Hematopoietic multipotent progenitor cell treated with erythropoietin and hydrocortisone succinate and interleukin-3 and kit ligand, for 17 days (in vitro differentiated cells): ENCODE measurements at places on chromosomes 2 and 18.

DNA sequence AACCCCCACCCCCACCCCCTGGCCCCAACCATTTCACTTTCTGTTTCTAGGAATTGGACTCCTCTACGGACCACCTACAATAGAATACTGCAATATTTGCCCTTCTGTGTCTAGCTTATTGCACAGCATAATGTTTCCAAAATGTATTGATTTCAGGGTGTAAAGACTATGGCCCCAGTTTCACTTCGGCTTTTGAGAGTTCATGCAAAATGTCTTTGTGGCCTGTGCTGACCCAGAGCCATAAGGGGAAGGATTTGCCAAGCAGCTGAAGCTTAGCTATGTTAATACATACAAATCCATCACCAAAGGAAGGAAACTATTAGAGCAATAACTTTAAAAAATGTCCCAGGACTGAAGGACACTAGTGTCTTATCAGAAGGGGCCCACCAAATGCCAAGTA lies 11.2 kb upstream of the ATP9B start:
- DNase-seq: no peak

GRCh38 chr2:69997015-69997830 lies 35.8 kb upstream of the ASPRV1 start:
- DNase-seq: peak; percentile 84

DNA sequence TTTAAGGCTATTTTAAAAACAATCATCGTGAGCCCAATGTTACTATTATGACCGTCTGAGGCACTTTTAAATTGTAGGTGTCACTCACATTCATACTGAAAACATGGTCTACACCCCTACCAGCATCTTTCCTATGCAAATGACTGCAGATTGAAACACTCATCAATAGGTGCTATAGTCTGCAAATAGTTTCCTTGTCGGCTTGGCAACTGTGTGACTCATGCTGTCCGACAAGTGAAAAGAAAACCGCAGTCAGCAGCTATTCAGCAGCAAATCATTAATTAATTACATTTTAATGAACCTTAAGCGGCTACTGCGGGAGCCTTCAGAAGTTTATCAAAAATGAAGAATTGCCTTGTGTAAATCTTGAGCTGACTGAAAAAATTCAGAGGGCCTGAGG lies 134.4 kb downstream of the FIGN start:
- no peak for DNase-seq

- DNase-seq: no peak
Observed at GRCh38 chr2:134217351-134217750, 36.5 kb upstream of the MGAT5 start.

DNA sequence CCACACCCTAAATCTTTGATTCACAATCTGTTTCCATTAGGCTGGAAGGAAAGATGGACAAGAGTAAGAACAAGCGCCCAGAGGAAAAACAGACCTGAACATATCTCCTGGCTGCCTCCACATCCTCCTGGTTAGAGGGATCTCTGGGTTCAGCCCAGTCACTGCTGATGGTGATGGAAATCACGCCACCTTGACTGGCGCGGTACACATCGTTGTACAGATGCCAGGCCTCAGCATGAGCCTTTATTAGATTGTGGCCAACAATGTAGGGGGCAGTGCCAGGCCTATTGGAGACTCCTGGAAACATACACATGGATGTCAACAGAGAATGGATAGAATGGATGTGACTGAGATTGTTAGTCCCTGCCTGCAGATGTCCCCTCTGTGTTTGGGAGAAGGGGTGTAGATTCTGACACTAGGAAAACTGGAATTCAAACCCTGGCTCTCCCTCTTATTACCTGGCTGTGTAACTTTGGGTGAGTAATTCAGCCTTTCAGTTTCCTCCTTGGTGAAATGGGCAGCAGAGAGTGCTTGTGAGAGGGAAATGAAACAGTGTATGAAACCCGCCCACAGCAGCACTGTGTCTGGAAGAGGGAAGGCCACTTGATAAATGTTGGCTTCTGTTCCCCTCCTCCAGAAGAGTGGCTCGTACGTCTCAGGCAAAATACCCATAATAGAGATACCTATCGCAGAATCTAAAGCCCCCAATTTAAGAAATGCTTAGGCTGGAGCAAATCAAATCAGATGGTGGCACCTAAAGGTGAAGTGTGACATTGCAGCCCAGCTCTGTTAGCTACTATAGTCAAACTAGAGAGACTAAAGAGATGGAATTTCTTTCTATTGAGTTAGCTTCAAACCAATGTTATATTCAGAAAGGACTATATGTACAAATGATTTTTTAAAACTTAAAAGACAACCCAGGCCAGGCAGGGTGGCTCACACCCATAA lies 36.2 kb downstream of the LCT start:
- DNase-seq: no peak

DNA sequence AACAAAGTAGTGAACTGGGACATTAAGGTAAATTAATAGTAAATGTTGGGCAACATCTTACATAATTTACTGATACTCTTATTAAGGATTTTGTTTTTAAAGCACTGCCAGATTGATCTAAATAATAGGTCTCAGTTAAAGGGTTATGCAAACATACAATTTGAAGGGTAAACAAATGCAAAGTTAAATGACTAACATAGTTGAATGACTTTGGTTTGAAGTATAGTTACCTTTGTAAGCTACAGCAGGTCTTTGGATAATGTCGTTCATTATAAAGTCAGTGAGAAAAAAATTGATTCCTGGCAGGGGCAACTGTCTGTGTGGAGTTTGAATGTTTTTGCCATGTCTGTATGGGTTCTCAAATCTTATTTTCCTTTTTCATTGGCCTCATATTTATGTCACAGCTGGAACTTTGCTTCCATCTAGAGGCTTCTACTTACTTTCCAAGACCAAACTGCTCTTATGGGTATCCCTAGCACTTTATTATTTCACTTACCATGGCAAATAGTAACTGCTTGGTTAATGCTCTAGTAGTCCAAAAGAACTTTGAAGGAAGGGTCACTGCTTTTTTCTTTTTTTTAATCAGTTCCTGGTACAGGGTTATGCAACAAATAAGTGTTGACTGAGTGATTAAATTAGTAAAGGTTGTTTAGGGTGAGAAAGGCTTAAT lies 107.8 kb downstream of the NBEAL1 start:
- DNase-seq: no peak

DNA sequence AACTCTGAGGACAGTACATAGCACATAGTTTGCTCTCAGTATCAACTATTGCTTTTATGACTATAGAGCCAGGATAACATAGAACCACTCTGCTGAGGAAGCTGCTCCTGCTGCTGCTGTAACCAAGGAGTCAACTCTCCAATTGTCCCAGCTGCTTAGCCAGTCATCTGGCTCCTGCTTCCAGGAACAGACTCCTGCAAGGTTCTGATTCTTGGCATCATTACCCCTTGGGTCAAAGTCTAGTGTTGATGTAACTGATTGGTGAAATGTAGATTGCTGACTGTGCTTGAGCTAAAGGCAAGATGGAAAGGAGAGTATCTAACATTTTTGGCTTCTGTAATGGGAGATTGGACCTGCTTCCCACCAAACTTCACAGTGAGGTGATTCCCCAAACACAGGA lies 261.9 kb upstream of the FSHR start:
- no peak for DNase-seq

GRCh38 chr2:159126432-159127022 lies 158.1 kb downstream of the TANC1 start:
- DNase-seq: no peak

DNA sequence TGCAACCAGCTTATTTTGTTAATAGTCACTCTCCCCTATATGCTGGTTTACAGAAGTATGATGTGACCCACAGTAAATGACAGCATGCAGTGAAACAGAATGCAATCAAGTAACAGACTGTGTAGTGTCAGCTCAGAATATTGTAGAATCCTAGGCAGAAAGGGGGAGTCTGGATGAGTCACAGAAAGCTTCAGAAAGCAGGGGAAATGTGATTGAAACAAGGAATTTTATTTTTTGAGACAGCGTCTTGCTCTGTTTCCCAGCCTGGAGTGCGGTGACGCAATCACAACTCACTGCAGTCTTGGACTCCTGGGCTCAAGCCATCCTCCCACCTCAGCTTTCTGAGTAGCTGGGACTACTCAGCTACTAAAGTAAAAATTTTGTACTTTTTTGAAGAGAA lies 219.9 kb upstream of the FBXO11 start:
- DNase-seq: no peak

- peak; percentile 82 for DNase-seq
Observed at GRCh38 chr2:219171231-219171651, 1.4 kb upstream of the SLC23A3 start.

DNA sequence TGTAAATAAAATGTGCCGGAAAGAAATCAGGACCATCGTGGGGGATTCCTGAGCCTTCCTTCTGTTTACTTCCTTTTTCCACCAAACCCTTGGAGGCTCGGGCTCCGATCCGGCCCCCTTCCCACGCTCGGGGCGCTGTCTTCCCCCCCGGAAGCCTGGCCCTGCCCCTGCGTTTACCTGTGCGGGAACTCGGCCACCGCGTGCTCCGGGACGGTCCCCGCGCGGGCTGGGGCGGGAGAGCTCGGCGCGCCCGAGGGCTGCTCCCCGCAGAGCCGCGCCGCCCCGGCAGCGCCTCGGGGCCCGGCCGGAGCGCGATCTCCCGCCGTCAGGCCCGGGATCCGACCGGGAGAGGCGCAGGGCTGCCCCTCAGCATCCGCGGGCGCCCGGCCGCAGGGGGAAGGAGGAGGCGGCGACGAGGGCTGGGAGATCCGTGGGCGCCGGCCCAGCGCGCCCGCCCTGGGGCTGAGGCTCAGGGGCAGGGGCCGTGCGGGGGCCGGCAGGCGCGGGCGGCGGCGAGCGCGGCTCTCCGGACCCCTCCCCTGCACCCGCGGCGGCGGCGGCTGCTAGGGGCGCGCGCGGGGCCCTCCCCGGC lies 435 bp downstream of the ADCY3 start:
- DNase-seq: no peak
